ENCODE measurements at places on chromosomes 6 and 20.
A peak's percentile ranks its signal among the peaks of the same experiment; 100 is the strongest.

DNA sequence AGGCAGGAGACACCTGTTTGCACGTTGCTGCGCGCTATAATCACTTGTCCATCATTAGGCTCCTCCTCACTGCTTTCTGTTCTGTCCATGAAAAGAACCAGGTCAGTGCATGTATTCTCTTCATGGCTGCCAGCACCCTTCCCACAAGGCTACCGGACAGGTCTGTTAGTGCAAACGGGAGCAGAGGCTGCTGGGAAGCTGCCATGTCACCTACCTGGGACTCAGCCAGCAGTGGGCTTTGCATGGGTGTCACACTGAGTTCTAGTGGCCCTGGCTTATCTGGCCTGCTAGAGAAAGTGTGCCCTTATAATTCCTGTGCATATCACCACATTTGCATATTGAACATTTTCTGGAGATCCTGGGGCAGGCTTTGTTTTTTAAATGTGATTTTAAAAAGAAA is 24.8 kb downstream of the LYRM2 start:
- DNase-seq = no peak

GRCh38 chr6:45076217-45076930 is 251.8 kb upstream of the RUNX2 start:
- DNase-seq = no peak

- DNase-seq = no peak
Measured at GRCh38 chr20:33444797-33445560, 1.4 kb upstream of the SNTA1 start.

GRCh38 chr6:33764036-33764435 is 17.3 kb upstream of the IP6K3 start:
- DNase-seq = no peak

GRCh38 chr6:126955621-126956020 is 162.8 kb upstream of the RSPO3 start:
- DNase-seq = no peak

GRCh38 chr20:41219824-41220223 is 82.5 kb downstream of the PLCG1 start:
- no peak for DNase-seq

GRCh38 chr6:45031601-45032000 is 296.5 kb upstream of the RUNX2 start:
- DNase-seq = no peak

DNA sequence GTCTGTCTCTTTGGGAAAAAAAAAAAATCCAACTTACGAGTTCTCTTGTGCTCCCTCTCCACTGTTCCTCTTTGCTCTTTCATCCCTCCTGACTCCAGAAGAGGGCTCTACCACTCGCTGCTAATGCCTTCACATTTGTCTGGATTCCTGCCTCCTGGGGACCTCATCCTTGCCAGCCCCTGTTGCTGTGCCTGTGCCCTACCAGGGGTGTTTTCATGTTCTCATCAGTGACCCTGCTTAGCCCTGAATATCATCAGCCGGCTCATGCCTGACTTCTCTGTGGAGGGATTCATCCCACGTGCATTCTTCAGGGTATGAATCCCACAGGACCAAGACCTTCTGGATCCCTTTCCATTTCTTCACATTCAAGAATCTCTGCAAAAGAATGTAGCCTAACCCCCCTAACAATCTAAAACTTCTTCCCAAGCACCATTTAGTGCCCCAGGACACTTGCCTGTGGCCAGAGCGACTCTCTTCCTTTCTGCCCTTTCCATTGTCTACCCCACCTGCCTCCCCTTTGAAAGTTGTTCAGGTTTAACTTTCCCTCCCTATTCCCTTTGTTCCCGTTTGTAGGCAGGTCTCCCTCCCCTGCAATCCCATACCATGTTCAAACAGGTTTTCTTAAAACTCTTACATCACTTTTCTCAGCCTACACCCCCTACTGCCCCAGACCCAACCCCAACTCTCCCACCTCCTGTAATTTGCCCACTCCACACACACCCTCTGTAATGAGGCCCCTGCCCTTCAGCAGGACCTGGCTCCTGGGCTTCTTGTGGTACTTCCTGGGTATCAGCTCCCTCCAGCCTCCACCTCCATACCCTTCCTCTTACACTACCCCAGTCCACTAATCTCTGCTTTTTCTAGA is 50.2 kb downstream of the RREB1 start:
- DNase-seq = no peak

GRCh38 chr20:49372095-49372734 is 94.4 kb upstream of the ZNFX1 start:
- no peak for DNase-seq

DNA sequence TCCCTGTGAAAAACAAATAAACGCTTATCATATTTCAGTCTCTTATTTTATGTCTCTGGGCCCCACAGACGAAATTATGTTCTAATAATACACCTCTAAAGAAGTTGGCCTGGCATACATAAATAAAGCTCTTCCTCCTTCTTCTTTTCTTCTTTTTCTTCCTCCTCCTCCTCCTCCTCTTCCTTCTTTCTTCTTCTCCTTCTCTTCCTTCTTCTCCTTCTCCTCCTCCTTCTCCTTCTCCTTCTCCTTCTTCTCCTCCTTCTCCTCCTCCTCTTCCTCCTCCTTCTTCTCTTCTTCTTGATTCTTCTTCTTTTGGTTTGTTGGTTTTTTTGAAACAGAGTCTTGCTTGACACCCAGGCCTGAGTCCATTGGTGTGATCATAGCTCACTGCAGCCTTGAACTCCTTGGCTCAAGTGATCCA is 41.8 kb upstream of the PTPN1 start:
- no peak for DNase-seq

GRCh38 chr6:166379800-166380199 is 2.9 kb downstream of the MPC1 start:
- no peak for DNase-seq

DNA sequence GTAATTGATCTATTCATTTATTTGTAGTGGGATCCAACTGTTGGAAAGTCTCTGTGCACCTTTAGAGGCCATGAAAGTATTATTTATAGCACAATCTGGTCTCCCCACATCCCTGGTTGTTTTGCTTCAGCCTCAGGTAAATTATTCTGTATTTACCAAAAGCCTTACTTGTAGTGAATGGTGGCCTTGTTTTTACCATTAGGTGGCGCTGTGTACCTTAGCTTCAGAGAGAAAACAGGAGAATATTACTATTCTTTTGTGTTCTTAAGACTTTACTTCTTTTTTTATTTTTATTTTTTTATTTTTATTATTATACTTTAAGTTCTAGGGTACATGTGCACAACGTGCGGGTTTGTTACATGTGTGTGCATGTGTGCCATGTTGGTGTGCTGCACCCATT is 23.7 kb downstream of the PEX7 start:
- DNase-seq = peak; percentile 52

- DNase-seq = no peak
Measured at GRCh38 chr20:753136-753535, 15.2 kb downstream of the SLC52A3 start.

GRCh38 chr20:53842301-53843099 is 227.9 kb downstream of the BCAS1 start:
- no peak for DNase-seq

GRCh38 chr20:49446808-49447207 is 35.7 kb downstream of the KCNB1 start:
- DNase-seq = peak; percentile 22

GRCh38 chr6:38212579-38212978 is 393.1 kb downstream of the ZFAND3 start:
- no peak for DNase-seq

DNA sequence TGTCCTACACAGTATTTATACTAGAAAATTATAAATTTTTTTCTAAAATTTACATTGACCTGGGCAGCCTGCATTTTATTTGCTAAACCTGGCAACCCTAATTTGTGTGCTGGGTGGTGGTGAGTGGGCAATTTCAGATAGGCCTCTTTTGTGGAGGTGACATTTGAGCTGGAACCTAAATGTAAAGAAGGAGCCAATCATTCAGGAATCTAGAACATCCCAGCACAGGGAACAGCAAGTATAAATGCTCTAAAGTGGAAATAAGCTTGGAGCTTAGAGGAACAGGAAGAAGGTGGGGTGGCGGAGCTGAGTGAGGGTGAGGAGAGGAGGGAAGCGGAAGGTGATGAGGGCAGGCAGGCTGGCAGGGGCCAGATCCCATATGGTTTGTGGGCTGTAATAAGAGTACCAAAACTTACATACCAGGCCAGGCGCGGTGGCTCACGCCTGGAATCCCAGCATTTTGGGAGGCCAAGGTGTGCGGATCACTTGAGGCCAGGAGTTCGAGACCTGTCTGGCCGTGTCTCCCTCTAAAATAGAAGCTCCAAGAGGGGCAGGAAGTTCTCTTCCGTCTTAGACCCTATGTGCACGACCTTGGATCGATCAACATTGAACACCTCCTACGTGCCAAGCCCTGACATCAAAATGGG is 549 bp upstream of the CSE1L start:
- DNase-seq = no peak

- no peak for DNase-seq
Measured at GRCh38 chr20:12083269-12083668, 165.6 kb downstream of the BTBD3 start.

GRCh38 chr6:111031151-111031550 is 49.3 kb downstream of the RPF2 start:
- DNase-seq = no peak

DNA sequence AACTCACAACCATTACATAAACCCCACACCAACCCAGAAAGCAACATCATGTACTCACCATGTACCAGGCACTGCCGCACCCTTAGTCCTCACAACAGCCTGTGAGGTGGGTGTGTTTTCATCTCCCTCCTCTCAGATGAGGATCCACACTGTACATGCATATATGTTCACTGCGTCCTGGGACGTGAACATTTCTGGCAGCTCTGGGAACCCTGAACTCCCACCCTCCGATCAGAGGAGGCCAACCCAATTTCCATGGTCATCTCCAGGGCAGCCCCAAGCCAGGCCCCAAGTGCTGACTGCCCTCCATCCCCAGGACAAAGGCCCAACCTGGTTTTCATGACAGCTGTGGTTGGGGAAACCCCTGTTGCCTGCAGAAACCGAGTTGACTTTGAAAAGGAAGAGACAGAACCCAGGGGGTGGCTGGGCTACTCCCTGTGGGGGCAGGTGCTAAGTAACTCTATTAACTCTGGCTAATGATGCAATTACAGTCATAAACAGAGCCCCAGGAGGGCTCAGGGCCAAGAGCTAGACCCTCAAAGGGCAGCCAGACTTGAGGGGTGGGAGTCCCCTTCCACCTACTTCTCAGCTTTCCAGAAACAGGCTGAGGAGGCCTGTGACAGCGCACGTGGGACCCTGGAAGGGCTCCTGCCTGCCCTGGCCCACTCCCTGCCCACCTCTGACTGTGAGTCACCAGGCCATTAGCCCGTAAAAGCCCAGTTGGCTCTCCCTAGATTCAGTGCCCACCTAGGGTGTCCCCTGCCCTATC is 2.6 kb downstream of the TFEB start:
- no peak for DNase-seq

DNA sequence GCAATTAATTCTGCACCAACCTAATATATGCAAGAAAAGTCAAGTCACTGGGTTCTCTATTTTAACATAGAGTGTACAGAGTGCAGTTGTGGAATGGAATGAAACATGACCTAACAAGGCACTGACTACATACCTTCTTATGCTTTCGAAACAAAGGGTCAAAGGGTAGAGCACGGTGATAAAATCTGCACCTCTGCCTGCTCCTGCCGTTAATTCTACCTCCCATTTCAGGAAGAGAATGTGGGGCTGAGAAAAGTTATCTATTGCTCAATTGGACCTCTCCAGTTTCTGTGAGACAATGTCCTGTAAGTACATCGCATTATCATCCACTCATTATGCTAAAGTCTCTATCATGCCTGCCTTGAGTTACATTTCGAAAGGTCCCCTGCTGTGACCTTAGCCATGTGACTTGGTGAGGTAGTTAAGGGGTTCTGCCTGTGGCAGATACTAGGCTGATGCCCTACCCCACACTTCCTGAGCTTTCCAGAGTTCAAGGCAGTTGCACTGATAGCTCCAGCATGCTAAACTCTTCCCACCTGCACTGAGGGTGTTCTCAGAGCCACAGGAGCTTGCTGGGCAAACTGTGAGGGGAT is 14.0 kb upstream of the MOCS1 start:
- no peak for DNase-seq

GRCh38 chr6:33419580-33420490 is at the start of gene SYNGAP1:
Gene SYNGAP1, plus strand, starts transcription at chr6:33420065. Its CDS starts 200 bp downstream, at chr6:33420265.
- peak; percentile 44 for DNase-seq

DNA sequence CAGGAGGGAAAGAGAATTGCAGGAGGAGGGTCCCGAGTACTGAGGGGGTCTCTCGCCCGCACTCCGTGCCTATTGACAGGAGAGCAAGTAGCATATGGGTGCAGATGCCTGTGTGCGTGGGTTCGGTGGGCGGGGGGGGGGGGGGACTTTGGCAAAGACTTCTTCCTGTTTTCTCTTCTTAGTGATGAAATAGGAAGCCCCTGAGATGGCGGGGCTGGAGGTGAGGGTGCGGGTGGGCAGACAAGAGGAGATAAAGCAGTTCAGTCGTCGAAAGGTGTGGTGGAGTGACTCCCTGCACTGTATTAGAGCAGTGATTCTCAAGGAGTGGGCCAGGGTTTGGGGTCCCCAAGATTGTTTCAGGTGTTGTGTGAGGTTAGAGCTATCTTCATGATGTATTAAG is 3.7 kb downstream of the NAA20 start:
- no peak for DNase-seq

GRCh38 chr6:160226118-160226591 is 32.5 kb downstream of the SLC22A2 start:
- DNase-seq = no peak

DNA sequence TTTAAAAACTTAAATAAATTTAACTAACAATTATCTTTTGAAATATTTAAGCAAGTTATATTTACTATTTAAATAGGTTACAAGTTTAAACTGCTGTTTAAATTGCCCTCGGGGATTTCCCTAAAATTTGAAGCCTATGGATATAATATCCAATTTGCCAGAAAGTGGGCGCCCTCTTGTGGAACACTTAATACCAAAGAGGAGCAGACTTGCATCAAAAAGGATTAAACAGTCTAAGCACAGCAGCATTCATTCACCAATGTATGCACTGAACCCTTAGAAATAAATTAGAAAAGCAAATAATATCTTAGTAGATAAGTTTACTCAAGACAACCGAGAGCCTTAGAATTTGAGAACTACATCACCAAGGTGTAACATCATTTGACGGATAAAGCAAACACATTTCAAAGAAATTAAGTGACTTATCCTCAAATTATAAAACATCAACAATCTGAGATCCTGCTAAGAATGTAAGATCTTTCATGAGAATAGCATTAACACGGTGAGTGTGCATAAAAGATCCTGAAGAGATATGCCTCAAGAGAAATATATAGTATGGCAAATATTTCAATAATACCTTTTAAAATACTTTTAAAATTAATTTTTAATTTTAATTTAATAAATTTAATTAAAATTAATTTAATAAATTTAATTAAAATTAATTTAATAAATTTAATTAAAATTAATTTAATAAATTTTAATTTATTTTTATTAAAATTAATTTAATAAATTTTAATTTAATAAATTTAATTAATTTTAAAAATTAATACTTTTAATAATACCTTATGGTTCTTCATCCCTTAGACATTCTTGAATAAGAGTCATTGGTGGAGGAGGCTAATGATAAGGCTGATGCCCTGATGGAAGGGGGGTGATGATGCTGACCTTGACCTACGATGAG is 11.5 kb upstream of the MEP1A start:
- DNase-seq = peak; percentile 51

- no peak for DNase-seq
Measured at GRCh38 chr6:17066610-17067009, 35.2 kb upstream of the STMND1 start.
